ENCODE measurements at places on chromosomes 16 and 17.

- DNase-seq, result no peak
These were observed 585.1 kb upstream of the PSMD7 start for GRCh38 chr16:73711406-73712080.

GRCh38 chr16:11792410-11793241 is 4.4 kb downstream of the ZC3H7A start:
- no peak for DNase-seq

DNA sequence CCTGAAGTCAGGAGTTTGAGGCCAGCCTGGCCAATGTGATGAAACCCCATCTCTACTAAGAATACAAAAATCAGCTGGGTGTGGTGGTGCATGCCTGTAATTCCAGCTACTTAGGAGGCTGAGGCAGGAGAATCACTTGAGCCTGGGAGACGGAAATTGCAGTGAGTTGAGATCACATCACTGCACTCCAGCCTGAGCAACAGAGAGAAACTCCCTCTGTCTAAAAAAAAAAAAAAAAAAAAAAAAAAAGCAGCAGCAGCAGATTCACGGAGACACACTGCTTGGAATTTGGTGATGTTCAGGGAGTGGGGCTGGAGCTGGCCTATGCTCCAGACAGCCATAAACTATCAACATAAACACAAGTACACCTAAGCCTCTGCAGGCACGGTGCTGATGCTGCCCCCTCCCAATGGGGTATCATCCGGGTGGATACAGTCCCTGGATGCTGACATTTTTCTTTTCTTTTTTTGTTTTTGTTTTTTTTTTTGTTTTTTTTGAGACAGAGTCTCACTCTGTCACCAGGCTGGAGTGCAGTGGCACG is 39.6 kb upstream of the RHOT1 start:
- DNase-seq, result no peak

- peak; percentile 18 for DNase-seq
These were observed 8.0 kb downstream of the TLCD3A start for GRCh38 chr17:740240-741017.

- peak; percentile 1 for DNase-seq
These were observed 9.8 kb downstream of the FASN start for GRCh38 chr17:82087961-82088837.

- DNase-seq, result no peak
These were observed 2.8 kb downstream of the NOS2 start for GRCh38 chr17:27797390-27798091.

DNA sequence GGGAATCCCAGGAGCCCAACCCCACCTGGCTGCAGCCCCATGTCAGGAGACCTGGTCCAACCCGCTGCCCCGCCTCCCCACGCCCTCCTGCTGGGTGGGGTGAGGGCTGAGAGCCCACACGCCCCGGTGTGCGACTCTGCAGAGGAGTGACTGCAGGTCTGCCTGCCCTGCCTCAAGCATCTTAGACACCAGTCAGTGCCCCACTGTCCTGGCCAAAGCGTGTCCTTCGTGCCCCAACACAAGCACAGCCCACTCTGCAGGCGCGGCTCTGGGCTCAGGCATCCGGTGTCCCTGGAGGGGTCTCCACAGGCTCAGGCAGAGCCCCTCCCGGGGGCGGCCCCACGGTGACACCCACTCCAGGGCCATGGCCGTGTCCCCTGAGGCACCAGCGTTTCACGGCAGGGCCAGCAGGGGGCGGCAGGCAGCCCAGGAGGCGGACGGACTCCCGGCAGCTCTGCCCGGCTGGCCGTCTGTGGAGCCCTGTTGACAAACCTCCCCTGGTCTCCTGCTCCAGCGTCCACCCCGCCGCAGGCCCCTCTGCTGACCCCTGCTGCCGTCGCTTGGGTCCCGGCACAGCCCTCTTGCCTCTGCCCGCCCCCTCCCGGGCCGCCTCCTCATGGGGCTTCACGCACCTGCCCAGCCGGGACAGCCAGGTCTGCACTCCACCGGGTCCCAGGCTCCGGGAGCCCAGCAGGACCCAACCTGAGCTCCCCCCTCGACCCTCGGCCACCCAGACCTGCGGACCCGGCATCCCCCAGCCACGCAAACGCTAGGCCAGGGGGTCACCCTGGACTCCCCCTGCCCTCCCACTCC is 8.6 kb upstream of the UBE2I start:
- DNase-seq, result peak; percentile 78

All from CD4-positive, alpha-beta T cell treated with Interleukin-17A for 4 hours (primary cell).